ENCODE measurements at places on chromosomes 12 and 14.

- no peak for DNase-seq
Measured at GRCh38 chr14:69624136-69624535, 12.7 kb downstream of the SUSD6 start.

DNA sequence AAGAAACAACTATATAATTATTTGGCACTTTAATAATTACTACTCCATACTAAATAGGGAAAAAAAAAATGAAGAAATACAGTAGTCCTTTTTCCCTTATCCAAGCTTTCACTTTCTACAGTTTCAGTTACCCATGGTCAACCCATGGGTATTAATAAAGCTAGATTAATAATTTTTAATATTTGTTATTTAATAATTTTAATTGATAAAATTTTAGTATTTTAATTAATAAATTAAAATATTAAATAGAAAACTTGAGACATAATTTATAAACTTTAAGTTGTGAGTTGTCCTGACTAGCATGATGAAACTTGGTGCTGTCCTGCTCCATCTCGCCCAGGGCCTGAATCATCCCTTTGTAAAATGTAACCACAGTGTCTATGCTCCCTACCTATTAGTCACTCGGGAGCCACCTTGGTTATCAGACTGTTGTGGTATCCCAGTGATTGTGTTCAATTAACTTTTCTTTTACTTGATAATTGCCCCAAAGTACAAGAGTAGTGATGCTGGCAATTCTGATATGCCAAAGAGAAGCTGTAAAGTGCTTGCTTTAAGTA lies 71.8 kb downstream of the PAWR start:
- no peak for DNase-seq

DNA sequence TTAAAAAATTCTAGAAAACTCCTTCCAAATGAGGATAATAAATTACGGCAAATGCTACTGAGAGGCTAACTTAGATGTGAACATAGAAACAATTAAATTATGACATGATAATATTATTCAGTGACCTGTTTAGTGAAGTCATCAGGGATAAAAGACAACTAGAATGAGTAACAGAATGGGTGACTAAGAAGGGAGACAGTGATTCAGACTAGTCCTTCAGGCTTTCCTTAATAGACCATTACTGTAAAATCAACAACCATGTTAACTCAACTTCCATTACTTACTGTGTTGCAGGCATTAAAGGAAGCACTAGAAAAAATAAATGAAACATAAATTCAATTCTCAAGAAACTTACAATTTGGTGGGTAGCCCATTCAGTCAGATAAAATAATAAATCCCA lies 543.9 kb upstream of the LRFN5 start:
- DNase-seq = no peak

GRCh38 chr14:81066672-81067071 lies 111.3 kb downstream of the TSHR start:
- no peak for DNase-seq

- DNase-seq = no peak
Measured at GRCh38 chr12:61676520-61676919, 583.7 kb upstream of the USP15 start.

DNA sequence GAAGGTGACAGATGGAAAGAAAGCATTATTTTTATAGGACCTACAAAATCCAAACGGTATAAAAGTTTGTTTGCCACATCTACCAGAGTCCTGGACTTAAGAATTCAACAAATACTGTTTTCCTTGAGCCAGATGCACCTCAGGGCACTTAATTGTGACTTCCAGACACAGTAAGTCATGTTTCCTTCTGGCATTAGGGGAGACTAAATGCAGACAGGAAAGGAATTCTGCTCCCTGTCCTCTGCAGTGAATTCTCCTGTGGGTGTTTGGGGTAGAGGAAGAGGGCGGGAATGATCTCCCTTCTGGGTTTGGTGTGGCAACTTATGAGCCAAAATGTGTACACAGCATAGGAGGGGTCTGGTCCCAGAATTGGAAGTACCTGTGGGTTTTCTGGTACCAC lies 93.9 kb upstream of the ZDHHC17 start:
- no peak for DNase-seq

GRCh38 chr12:12159988-12160387 lies 89.2 kb downstream of the BCL2L14 start:
- DNase-seq = peak; percentile 61

DNA sequence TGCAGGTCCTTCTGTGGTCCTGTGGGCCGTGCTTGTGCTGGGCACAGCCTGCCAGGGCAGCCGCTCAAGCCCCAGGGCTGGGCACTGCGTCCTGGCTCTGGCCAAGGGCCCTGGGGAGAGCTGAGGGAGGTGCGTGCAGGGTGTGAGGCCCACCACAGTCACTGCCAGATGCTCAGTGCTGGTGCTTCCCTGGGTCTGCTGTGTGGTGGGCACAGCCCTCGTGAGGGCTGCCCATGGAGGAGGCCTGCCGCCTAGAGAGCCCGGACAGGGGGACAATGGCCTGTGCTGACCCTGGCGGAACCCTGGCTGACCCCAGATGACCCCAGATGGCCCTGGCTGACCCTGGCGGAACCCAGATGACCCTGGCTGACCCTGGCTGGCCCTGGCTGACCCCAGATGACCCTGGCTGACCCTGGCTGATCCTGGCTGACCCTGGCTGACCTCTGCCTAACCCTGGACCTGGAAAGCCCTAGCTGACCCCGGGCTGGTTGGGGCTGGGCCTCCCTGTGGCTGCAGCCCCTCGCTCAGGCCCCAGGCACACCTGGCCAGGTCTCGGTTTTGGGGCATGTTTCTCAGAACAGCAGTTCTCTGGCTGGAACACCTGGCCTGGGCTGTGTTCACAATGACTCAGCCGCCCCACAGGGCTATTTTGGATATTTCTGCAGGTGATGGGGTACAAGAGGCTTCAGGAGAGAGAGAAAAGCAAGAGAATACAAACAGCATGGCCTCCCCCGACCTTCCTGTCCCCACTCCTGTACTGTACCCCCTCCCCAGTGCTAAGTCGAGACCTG lies 55.4 kb downstream of the TMEM121 start:
- no peak for DNase-seq
